ENCODE measurements at places on chromosomes 5 and 9.

- DNase-seq: no peak
Observed at GRCh38 chr9:94150890-94151650, 66.8 kb downstream of the PTPDC1 start.

DNA sequence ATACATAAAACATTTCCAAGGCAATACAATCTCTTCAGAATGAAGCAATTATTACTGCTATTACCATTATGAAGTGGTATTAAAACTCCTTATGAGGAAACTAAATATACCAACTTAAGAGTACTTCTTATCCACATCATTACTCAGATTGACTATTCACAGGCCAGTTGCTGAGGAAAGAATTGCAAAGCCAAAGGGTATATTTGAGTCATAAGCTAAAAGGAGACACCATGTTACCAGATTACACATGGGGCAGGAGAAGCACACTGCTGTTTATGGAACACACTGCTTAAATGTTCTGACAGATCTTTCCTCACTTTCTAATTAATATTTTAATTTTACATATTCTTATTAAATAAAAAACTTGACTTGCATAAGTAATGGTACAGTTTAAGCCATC is 1726.4 kb upstream of the NUDT12 start:
- DNase-seq: no peak

DNA sequence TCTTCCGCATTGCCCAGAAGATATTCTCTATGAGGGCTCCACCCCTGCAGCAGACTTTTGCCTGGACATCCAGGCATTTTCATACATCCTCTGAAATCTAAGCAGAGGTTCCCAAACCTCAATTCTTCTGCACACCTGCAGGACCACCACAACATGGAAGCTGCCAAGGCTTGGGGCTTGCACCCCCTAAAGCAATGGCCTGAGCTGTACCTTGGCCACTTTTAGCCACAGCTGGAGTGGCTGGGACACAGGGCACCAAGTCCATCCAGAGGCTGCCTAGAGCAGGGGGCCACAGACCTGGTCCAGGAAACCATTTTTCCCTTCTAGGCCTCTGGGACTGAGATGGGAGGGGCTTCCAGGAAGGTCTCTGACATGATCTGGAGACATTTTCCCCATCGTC is 60.7 kb downstream of the ADAMTSL1 start:
- no peak for DNase-seq

DNA sequence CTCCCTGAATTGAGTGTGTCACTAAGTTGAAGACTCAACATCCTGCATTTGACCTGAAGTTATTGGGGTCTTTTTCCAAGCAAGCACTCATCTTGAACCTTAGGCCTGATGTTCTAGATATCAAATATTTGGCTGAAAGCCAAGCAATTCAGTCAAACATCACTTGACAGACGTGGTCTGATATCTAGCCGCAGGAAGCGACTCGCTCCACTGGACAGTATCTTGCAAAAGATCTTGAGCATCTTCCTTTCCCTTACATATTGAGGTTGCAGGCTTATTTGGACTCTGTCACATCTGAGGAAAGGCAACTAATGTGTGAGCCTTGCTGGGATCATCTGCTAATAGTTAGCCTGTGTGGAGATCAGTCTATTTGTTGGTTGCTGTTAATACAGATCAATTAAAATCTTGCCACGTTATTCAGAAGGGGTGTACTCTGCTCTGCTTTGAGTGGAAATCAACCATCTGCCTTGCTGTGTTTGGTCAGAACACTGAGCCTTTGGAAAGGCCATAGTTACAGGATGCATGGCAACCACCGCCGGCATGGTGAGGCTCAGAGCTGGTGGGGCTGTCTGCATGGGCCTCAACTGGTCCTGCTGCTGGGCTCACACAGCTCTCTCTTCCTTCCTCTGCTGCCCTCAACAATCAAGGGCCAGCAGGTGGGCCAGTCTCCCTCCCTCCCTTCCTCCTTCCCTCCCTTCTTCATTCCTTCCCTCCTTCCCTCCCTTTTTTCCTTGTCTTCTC is 166.9 kb upstream of the KLF9 start:
- DNase-seq: no peak

DNA sequence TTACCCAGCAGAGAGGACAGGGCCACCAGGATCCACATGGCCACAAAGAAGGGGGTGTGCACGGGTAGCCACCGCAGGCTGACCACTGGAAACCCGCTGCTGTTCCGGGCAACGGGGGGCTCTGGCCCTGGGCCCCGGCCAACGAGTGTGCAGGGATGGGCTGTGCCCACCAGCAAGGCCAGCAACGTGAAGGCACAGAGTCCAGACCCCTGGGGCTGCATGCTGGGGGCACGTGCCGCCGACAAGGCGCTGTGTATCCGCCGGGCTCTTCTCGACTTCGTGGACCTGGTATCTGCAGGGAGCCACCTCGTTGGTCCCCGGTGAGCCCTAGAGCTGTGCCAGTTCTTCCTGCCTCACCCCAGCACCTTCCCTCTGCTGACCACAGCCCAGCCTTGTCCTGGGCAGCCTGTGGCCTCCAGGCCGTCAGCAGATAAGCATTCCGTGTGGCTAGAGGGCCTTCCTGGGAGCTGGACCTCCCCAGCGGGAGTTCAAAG is 42.2 kb upstream of the CEP72 start:
- DNase-seq: no peak
